ENCODE measurements at places on chromosomes 1 and 21.

- DNase-seq, result no peak
Measured at GRCh38 chr1:174995916-174996315, 3.8 kb upstream of the CACYBP start.

DNA sequence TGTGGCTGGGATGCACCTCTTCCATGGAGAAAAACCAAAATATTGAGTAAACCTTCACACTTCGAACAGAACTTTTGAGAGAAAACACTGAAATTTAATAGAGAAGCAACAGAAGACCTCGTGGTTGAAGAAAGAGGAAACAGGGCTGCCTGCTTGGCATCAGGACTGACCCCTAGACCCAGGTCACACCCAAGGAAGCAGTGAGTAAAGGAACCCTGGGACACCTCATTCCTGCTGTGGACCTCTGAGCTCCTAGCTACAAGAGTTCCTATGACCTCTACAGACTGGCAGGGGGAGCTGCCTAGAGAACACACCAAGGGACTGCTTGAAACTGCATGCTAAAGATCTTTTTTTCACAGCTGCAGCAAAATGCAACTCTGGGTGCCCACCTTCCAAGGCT lies 67.8 kb downstream of the FASLG start:
- no peak for DNase-seq

GRCh38 chr1:112457955-112458354 lies 50.8 kb upstream of the WNT2B start:
- DNase-seq, result no peak

DNA sequence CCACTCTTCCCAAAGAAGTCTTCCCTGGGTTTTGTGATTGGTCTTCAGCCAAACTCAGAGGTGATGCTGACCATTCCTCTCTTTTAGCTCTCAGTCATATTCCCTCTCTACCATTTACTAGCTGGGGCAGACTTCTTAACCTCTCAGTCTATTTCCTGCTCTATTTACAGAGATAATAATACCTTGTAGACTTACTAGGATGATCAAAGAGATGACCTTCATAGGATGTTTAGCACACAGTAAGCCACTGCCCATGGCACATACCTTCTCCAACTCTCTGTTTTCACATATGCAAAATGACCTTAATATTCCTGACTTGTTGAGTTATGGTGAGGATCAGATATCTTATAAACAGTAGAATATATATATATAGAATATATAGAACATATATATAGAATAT lies 106.2 kb upstream of the L1TD1 start:
- DNase-seq, result no peak

DNA sequence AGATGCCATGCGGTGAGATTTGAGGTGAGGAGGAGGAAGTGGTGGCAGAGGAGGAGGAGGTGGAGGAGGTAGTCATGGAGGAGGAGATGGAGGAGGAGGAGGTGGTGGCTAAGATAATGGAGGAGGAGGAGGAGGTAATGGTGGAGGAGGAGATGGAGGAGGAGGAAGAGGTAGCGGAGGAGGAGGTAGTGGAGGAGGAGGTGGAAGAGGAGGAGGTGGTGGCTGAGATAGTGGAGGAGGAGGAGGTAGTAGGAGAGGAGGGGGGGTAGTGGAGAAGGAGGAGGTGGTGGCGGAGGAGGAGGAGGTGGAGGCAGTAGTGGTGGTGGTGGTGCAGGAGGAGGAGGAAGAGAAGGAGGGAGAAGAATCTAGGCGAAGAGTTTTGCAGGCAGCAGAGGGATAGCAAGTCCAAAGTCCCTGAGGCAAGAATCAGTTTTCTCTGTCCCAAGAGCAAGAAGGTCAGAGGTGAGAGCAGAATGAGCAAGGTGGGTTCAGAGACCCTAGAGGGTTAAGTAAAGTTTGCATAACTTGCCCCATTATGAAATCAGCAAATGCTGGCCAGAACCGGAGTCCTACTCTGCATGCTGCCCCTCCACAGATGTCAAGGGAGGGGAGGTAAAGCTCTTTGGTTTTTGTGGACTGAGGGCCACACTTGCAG lies 38.9 kb upstream of the GNPAT start:
- no peak for DNase-seq

- DNase-seq, result no peak
Measured at GRCh38 chr1:181784039-181784683, 277.4 kb downstream of the ZNF648 start.

- DNase-seq, result no peak
Measured at GRCh38 chr1:216475659-216476276, 52.5 kb upstream of the USH2A start.

DNA sequence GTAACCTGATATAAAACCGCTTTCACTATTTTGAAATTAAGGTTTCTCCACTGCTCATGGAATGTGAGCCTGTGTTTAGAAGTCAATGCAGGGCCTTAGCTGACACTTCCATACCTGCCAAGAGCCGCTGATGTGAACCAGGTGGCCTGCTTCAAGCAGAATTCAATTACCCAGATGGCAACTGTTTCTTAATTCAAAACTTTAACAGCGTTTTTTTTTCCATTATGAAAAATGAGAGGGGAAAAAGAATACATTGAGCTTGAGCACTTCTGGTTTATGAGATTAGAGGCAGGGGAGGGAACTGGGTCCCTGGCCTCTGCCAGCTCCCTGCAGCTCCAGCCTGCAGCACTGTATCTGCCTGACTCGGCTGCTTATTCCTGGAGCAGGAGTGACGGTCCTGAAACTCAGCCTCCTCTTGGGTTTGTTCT lies 7.7 kb upstream of the ATP1A1 start:
- DNase-seq, result no peak

GRCh38 chr1:228385232-228385631 lies 21.4 kb downstream of the TRIM11 start:
- no peak for DNase-seq

GRCh38 chr21:41974752-41975053 lies 20.9 kb upstream of the C2CD2 start:
- DNase-seq, result no peak

DNA sequence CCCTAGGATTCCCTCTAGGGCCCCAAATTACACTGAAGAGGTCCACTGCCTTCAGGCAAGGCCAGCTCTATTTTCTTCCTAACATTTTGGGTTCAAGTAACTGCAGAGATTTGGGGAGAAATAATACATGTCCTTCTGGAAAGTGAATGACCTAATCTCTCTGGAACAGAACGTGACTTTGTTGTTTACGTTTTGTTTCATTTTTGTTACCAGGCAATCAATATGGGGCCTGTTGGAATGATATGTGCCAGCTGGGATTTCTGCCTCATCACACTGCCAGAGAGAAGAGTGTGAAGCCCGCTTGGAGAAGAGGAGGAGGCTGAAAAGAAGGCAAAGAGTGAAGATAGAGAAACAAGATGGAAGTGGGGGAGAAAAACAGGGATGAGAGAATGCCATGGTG lies 116.7 kb downstream of the FASLG start:
- no peak for DNase-seq

- DNase-seq, result no peak
Measured at GRCh38 chr1:200037904-200038303, 10.4 kb downstream of the NR5A2 start.

- no peak for DNase-seq
Measured at GRCh38 chr1:239061770-239062169, 324.6 kb upstream of the CHRM3 start.

DNA sequence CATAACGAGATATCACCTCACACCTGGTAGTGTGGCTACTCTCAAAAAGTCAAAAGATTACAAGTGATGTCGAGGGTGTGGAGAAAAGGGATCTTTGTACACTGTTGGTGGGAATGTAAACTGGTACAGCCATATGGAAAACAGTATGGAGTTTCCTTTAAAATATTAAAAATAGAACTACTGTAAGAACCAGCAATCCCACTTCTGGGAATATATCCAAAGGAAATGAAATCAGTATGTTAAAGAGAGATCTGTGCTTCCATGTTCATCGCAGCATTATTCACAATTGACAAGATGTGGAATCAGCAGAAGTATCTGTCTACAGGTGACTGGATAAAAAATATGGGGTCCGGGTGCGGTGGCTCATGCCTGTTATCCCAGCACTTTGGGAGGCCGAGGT lies 7.6 kb upstream of the PIK3C2B start:
- DNase-seq, result no peak

GRCh38 chr1:162035241-162035640 lies 11.6 kb upstream of the OLFML2B start:
- no peak for DNase-seq

DNA sequence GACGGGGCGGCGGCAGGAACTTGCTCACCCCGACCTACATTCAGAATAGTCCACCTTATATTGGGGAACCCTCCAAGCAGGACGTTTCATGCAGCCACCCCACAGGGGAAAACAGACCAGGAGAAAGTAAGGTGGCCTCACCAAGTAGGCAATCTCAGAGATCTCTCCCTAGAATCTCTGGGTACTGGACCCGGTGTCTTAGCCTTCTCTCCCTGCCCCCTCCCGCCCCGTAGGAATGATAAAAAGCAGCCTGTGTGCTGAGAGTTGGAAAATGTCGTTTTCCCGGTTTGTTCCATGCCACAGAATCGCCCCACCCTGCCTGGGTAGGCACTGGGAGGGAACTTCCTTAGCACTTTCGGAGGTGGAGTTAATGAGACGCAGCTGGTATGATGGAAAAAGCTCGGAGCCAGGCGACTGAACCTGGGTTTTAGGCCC lies 789 bp upstream of the PTPN14 start:
- no peak for DNase-seq

DNA sequence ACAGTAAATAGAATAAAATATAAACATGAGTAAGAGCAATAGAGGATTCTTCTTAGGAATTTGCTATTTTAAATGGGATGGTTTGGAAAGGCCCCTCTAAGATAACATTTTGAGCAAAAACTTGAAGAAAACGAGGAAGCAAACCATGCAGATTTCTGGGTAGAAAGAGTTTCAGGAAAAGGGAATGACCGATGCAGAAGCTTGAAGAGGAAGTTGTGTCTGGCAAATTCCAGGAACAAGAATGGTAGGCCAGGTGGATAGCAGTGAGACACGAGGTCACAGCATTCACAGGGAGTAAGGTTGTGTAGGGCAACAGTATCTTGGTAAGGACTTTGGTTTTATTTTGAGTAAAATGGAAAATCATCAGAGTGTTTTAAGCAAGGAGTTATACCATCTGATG lies 108.9 kb downstream of the PEX14 start:
- DNase-seq, result no peak

DNA sequence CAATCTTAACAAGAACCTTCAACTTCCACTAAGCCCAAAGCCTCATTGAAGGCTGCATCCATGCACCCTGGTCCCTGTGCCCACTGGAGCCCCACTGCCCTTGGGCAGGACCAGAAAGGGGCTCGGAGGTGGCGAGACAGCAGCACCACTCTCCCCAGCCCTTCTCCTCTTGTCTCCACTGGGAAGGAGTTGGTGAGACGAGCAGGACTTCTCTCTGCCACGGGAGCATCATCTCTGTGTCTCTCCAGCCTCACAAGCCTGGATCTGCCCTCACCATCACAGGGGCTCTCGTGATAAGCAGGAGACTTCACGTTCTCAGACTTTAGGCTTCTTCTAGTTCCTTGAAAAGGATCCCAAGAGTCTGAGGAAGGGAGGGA lies 7.2 kb upstream of the ETV3L start:
- DNase-seq, result no peak

GRCh38 chr1:15799928-15800835 lies 7.3 kb downstream of the UQCRHL start:
- DNase-seq, result no peak

DNA sequence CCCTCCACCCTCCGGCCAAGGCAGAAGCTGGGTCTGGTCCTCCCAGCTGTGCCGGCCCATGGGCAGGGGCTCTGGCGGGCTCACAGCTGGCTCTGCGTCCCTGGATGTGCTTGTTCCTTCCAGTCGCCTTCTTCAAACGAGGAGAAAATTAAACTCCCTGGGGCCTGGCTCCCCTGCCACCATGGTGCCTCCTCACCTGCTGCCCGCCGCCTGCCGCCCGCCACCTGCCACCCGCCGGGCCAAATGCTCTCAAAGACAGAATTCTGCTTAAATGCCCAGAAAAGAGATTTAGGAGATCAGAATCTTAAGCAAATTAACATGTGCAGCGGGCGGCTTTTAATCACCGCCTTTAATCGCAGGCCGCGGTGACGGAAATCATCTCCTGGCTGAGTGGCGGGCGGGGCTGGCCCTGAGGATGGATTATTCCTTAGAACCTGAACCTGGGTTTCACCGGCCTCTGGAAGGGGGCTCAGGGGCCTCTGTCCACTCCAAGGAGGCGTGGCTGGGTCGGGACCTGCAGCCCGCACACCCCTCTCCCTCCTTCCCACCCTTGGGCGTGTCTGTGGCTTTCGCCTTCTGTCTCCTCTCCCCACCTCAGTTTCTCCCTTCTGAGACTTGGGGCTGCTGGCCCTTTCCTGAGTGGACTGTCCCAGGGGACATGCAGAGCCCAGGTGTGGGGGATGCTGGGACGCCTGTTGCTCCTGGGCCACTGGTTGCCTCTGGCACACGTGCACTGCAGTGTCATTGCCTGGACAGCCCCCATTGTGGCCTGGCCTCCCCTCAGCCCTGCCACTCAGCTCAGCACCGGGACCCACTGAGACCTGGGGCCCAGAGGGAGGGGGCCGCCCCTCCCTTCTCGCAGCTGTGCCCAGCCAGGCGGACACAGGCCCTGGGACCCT lies 10.5 kb upstream of the PLCH2 start:
- DNase-seq, result no peak

DNA sequence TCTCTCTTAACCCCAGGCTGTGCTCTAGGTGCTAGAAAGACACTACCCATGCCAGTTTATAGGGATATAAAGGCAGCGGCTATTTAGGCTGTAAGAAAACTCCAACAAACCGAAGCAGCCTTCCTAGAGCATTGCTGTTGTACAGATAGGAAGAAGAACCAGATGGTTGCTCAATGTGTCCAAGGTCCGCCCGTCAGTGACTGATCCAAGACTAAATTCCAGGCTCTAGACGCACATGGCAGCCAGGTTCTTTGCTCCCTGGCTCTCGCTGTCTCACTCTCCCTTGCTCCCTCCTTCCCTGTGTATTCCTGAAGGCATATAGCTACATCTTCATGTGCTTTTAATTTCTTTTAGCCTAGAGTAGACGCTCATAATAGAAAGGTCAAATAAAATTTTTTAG lies 303.4 kb downstream of the KIF26B start:
- DNase-seq, result no peak

DNA sequence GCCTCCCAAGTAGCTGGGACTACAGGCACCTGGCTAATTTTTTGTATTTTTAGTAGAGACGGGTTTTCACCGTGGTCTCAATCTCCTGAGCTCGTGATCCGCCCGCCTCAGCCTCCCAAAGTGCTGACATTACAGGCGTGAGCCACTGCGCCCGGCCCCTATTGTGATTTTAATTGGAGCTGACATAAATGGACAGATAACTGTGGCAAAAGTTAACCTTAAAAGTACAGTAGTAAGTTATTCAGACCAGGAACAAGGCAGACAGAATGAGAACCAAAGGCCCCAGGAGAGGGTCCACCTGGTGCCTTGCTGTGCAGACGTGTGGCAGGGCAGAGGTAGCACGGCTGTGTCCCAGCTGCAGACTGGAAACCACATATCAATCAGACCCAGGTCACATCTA lies 11.0 kb downstream of the TMEM201 start:
- no peak for DNase-seq

DNA sequence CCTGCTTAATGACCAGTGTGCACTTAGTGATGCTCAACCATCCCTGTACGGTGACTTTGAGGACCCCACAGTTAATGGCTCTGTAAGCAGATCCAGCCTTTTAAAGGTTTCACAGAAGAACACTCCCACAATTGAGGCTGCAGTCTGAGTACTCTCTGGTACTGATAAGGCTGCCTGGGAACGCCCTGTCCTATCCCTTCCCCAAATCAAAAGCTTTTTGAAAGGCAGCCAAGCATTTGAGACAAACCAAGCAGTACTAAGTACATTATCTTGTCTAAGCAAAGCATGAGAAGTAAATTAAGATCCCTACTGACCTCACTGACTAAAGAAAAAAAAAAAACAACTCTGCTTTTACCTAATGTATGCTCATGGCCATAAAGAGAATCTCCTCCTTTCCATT lies 60.7 kb downstream of the SH3GLB1 start:
- DNase-seq, result no peak

GRCh38 chr1:92094595-92094994 lies 14.4 kb downstream of the BTBD8 start:
- no peak for DNase-seq
